ENCODE measurements at places on chromosomes 5 and 9.

- DNase-seq: no peak
Observed at GRCh38 chr5:16034319-16035001, 145.1 kb downstream of the MARCHF11 start.

GRCh38 chr5:98942847-98943246, 14.0 kb upstream of the CHD1 start:
- DNase-seq: no peak

- no peak for DNase-seq
Observed at GRCh38 chr9:129333617-129334104, 155.6 kb upstream of the IER5L start.

DNA sequence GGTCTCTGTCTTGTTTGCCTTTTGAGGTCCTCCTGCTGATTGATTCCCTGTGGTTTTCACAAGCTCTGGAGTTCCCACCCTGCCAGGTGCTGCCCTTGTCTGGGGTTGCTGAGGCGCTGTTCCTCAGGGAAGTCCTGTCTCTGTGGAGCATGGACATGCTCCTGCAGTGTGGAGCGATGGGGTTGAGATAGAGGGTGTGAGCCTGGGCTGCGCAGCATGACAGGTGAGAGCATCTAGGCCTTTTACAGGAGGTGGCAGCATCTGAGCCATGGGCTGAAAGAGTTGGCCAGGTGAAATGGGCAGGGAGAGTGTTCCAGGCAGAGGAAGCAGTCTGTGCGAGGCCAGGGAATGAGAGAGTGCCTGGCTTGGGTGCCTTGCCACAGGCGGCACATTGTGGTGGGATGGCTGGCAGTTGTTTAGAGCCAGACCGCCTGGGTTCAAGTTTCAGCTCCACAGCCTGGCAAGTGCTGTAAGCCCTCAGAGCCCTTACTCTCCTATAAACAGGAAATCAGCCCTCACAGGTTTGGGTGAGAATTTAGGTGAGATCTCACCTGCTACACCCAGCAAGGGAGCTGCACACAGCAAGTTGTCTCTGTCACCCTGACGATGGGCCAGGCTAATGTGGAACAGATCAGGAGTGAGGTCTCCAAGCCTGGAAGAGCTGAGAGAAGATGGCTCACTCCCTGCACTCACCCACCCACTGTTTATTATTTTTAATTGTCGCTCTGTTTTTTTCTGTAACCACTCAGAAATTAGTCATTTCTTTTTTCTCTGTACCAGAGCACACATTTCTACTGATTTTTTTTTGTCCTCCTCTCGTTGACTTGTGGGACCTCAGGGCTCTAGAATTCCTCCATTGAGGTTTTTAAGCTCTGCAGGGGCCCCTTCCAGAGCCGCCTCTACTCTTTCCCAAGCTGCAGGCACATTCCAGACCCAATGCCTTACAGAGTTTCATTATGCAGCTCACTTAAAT, 19.6 kb downstream of the TCOF1 start:
- no peak for DNase-seq

- no peak for DNase-seq
Observed at GRCh38 chr5:178818094-178818493, 41.7 kb upstream of the ZNF354B start.

DNA sequence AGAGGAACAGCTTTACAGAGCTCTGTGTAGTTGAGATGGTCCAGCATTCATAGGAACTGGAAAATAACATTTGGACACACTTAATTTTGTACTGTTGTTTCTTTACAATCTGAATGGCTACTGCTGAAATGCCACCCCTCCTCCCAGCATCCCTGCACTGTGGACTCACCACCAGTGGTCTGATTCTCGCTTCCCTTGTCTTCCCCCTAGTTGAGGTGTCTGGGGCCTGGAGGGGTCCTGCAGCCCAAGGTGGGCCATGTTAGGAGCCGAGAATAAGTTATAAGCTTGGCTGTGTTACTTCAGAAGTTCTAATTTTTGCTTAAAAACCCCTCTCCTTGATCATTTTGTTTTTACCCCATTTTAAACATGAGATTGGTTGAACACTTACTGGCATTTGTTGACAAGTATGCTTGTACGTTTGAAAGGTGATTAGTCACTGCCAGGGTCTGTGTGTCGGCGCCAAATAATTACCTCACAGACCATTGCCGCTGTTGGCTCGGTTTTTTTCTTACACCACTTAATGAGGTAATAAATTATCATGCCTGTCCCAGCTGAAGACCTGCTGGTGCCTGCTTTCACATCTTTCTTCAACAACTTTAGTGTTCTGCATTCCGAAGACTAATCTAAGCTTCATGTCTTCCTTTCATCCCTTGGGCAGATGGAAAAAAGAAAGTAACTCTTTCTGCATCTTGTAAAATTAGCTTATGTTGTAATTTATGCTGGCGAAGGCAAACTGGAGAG, 65.8 kb downstream of the MCCC2 start:
- no peak for DNase-seq

GRCh38 chr9:36423206-36423605, 23.1 kb upstream of the RNF38 start:
- DNase-seq: no peak

DNA sequence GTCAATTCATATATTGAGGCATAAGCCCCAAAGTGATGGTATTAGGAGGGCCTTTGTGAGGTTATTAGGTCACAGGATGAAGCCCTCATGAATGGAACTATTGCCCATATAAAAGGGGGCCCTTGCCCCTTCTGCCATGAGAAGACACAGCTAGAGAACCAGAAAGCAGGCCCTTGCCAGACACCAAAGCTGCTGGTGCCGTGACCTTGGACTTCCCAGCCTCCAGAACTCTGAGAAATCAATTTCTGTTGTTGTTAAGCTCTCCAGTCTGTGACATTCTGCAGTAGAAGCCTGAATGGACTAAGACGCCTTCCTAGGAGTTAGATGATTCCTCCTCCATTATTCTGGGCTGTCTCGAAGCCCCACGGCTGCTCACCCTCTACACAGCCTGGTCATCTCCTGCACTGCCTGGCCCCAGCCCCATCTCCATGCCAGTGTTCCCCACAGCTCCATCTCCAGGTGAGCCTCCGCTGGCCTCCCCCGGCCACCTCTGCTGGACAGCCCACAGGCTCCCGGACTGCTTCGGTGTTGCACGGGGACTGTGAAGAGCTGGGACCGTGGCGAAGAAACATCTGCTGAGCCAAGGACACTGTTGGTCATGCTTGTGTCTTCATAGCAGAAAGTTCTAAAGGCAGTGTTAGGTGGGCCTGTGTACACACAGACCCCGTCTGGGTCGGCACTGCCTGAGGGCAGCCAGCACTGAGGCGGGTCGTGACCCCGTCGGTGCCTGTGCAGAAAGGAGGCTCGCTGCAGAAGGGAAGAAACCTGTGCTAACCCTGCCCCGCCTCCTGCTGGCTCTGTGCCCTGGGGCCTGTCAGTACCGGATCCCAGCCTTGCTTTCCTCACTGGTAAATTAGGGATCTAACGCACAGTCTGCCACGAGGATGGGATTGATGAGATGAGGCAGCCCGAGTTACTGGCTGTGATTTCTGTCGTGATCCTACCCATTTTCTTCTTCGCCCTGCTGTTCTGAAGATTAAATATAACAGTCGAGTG, 55.1 kb upstream of the CNOT6 start:
- DNase-seq: no peak

DNA sequence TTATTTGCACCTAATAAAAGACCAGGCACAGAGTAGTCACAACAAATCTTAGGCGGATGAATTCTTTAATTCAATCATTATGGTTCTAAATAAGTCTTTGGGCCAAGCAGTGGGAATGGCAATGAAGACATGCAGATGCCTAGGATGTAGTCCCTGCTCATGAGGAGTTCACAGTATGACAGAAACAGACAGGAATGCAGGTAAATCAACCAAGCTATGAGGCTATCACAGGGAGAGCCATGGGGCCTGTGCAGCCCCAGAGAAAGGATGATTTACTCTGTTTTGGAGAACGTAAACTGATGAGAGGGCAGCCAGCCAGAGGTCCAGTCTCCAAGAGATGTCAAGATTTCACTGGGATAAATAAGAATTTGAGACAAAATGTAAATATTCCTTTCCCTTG, 129.4 kb downstream of the TRIM32 start:
- no peak for DNase-seq

DNA sequence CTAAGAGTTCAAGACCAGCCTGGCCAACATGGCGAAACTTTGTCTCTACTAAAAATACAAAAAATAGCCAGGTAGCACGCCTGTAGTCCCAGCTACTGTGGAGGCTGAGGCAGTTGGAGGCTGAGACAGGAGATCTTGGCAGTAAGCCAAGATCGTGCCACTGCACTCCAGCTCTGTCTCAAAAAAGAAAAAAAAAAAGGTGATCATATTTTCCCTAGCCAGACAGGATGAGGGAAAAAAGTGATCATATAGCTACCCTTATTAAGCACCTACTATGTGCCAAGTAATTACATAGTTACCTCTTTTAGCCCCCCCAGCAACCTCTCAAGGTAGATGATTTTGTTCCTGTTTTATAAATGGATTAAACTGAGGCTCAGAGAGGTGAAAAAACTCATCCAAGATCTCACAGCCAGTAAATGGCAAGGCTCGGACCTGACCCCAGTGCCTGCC, 18.1 kb upstream of the RPL26L1 start:
- DNase-seq: no peak

GRCh38 chr9:133558191-133559126, 24.0 kb downstream of the ADAMTSL2 start:
- DNase-seq: no peak

GRCh38 chr5:57157131-57157530, 16.7 kb upstream of the GPBP1 start:
- no peak for DNase-seq

DNA sequence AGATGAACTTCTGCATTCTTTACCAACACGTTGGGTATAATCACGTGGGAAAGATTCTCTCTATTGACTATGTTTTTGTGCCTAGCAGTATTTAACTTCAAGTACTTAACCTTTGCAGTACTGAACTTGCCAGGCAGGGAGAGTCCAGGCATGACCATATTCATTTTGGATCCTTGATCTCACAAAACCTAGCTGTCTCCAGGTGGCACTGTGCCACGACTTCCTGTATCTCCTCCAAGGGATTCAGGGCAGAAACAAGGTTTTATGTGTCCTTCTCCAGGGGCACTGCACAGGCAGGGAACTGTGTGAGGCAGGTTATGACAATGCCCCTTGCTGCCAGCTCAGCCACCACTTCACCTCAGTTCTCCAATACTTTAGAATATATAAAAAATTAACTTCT, 11.7 kb upstream of the IFNA5 start:
- no peak for DNase-seq

- DNase-seq: no peak
Observed at GRCh38 chr5:41465493-41466171, 44.8 kb downstream of the PLCXD3 start.

GRCh38 chr5:41707853-41708603, 162.2 kb downstream of the OXCT1 start:
- no peak for DNase-seq

DNA sequence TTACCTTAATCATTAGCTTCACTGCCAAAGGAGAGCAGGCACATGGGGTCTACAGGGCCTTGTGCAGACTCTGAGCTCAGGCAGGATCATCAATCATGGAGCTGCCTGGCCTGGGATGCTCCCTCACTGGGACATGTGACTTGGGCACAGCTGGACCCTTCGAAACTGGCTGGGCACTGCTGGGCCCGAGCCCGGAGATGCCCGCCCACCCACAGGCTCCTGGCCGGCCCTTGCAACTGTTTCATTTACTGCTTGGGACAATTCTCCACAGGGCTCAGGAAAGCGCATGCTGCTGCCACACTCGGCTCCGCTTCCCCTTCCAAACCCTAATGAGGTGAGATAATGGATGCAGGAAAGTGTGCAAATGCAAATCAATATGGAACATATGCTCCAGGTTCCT, 387.5 kb downstream of the TRIM36 start:
- DNase-seq: no peak

- no peak for DNase-seq
Observed at GRCh38 chr5:61837788-61838187, 468.2 kb upstream of the KIF2A start.

GRCh38 chr5:160165137-160166068, 46.2 kb upstream of the PWWP2A start:
- peak; percentile 73 for DNase-seq

GRCh38 chr9:89165880-89166279, 12.7 kb downstream of the SHC3 start:
- no peak for DNase-seq

DNA sequence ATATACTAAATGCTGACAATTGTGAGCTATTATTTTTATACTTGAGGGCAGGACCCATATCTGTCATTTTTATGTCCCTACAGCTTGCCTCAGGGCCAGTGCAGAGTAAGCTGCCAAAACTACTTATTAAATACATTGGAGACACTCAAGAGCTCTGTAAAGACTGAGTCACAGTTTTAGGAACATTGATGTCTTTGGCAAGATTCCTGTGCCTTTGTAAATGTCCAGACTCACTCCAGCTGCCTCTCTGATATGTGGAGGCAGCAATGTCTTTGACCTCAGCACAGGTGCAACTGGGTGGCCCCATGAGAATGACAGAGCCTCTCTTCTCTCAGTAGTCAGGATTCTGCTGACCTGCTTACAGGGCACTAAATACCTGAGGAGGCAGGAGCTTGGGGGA, 363.2 kb downstream of the OSTF1 start:
- no peak for DNase-seq

GRCh38 chr5:167294882-167295680, 996.4 kb upstream of the WWC1 start:
- DNase-seq: no peak

DNA sequence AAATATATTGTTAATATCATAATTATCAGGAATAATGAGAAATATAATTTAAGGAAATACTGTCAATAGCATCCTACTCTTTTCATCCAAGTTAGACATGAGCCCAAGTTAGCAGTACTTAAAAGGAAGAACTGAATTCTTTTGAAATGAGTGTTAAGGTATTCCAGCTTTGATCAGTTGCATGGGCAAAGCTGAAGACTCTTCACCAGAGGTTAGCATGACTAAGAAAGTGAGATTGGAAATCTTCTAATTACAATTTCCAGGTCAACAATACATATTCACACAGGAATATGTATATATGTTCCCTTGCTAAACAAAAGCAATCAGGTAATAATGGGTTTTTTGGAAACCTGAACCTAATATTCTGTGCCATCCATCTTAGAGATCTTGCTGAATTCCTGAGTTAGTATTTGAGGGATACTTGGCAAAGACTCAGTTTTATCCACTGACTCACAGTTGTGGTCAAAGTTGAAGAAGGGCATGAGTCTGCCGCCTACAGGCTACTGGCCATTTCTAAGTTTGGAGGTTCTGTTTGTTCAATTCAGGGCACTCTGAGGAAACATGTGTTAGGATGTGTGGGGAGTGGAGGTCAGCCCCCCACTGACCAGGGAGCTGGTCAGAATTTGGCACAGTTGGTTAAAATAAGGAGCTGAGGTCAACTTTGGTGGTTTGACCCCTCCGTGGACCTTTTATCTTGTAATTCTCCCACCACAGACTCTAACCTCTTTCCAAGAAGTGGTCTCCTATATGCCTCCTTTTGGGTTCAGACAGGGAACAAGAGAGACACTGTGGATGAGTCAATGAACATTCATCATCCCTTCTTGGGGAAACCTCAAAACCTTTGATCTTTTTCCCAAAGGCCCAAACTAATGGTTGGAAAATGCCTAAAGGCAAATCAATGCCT, 118.3 kb downstream of the PIK3R1 start:
- DNase-seq: no peak

GRCh38 chr5:173808079-173808808, 79.9 kb upstream of the CPEB4 start:
- no peak for DNase-seq

Measured in H1 (cell line).